Stimulated activated CD4-positive, alpha-beta T cell treated with anti-CD3 and anti-CD28 coated beads, Interleukin-1b, Interleukin-23, amount 100 ng/mL, for 4 hours (primary cell): ENCODE measurements at places on chromosomes 5 and 9.
A peak's percentile ranks its signal among the peaks of the same experiment; 100 is the strongest.

- DNase-seq: no peak
Measured at GRCh38 chr9:120677965-120678364, 36.3 kb downstream of the MEGF9 start.

- DNase-seq: no peak
Measured at GRCh38 chr5:166401391-166401790, 1890.1 kb upstream of the WWC1 start.

GRCh38 chr5:51651476-51651875, 268.2 kb downstream of the ISL1 start:
- DNase-seq: no peak

DNA sequence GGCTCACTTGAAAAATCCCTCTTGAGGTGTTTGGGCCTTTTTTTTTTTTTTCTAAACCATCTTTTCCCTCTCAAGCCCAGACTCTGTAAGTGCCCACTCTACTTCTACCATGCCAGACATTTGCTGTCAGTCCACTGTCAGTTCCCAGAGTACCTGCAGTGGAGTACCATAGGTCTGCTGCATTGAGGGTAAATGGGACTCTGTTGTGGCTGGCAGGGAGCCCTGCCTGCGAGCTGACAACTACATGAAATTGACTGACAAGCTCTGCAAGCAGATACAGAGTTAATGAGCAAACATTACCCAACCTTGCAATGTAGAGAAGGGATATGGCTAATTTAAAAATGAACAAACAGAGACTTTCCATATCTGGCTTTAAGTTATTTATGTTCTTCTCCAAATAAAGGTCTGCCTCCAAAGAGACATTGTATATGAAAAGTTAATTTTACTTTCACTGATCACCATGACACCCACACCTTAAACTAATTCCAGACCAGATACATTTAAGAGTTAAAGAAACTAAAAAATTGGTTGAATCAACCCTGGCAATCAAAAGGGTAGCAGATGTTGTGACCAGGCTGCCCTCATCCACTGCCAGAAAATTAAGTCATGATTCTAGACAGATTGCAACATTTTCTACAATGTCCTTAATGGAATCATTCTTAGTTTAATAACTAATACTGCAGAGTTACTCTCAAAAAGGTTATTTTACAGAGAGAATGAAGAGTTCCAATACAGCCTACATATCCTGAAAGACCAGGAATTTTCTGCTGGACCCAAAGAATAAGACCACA, 100.4 kb upstream of the PAM start:
- DNase-seq: no peak

- no peak for DNase-seq
Measured at GRCh38 chr5:14410394-14411201, 171.0 kb upstream of the OTULINL start.

DNA sequence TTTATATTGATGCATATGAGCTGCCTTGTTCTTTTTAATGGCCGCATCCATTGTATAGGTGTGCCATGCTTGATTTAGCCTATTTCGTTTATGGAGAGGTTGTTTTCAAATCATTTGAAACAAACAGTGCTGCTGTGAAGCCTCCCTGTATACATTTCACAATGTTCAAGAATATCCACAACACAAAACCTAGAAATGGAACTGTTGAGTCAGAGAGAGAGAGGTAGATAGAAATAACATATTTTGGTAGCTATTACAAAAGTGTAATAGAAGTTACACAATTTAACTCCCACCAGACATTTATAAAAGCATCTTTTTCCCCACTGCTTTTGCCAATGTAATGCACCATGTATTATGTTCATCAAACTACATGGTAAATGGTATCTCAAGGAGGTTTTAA, 82.0 kb downstream of the FRMD3 start:
- no peak for DNase-seq

DNA sequence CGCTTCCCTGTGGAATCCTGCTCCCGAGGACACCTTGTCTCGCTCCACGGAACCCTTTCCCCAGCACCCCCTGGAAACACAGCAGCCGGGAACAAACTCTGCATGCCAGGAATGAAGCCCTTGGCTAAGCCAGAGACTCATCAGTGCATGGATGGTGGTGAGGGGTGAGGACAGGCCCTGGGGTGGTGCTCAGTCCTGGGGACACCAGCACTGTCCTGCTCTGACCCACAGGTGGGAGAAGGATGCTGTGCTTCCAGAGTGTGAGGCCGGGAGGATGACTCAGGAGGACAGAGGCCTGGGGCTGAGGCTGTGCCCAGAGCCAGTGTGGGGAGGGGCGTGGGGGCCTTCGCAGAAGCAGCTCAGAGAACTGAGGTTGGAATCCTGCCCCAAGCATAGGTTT, 11.2 kb upstream of the EGR1 start:
- no peak for DNase-seq

DNA sequence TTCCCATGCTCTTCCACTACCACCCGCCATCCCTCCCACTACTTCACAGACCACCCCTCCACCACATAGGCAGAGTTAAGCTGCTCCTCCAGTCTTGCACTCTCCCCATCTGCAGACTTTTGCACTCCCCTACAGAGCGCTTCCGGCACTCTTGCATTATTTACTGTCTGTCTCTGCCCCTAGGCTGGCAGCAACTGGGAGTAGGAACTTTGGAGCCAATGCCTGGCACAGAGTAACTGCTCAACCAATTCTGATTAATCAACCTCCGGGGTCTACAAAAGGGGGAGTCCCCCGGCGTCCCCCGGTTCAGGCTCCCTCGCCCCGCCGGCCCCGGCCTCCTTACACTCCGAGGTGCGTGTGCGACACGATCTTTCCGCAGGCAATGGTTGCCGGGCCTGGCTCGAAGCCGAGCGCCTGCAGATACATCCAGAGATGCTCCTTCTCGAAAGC, 498 bp downstream of the HAUS6 start:
- DNase-seq: peak; percentile 3

DNA sequence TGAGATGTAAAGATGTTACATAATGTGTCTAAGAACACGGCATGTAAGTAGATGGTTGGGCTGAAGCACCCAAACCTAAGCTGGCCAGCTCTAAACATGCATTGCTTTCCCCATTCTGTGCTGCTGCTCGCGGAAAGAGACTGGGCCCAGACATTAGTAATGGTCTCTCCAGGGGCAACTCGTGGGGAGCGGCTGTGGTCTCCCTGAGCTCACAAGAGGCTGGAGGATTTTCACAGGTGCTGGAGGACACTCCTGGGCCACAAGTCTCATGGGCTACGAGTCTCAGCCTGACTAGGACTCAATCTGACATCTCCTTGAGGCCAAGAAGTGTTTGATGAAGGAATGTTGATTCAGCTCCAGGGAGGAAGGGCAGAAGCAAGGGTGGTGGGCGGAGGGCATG, 92.7 kb upstream of the PTCH1 start:
- no peak for DNase-seq

GRCh38 chr5:6402939-6403338, 24.6 kb upstream of the MED10 start:
- no peak for DNase-seq

DNA sequence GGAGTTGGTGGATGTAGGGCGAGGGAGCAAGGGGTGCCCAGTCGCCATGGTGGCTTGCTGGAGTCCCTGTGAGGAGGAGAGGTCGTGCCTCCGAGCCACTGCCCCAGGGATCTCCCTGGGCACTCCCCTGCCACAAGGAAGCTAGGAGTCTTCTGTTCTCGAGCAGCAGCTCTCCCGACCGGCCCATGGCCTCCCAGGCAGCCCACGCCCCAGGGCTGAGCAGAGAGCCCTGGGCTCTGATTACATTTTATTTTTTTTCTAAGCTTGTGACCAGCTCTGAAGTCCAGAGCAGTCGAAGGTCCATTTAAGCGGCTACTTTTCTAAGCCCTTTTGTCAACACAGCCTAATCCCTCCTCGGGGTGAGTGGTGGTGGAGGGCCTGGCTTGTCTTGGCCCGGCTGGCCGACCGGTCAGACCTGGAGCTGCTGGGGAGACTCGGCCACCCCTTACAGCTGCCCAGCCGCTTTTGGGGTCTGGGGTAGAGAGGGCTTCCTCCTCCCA, 2.1 kb downstream of the RXRA start:
- DNase-seq: no peak

GRCh38 chr5:179148703-179149170, 88.6 kb downstream of the ZNF354C start:
- DNase-seq: no peak

DNA sequence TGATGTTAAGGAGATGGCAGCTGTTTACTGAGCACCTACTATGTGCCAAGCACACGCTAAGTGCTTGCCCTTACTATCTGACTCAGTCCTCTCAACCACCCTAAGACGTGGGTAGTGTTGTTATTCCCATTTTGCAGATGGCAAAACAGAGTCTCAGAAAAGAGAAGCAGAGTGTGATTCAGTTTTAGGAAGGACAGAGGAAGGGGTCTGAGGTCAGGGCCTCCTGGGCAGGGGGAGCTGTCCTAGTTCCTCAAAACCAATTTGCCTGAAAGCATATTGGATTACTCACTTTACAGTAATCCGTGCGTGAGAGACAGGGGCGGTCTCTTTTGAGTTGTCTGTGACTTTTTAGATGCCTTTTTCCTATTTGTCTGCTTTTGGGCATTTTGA, 23.2 kb downstream of the DNM1 start:
- no peak for DNase-seq

DNA sequence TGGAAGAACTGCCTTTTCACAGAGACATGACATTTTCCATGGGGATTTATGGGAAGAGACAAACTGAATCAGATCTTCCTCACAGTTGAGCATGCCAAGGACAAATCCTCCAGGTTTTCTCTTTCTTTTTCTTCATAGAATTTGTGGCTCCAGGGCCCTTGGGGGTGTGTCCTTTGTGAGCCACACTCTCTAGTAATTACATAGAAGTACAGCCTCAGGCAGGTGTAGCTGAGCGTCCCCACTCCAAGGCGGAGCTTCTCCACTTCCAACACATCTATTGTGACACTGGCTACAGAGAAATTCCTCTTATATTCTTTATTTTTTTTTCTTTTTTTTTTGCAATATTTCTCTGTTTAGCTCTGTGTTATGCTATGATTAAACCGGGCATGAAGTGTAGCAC, 420.5 kb upstream of the CD180 start:
- no peak for DNase-seq

DNA sequence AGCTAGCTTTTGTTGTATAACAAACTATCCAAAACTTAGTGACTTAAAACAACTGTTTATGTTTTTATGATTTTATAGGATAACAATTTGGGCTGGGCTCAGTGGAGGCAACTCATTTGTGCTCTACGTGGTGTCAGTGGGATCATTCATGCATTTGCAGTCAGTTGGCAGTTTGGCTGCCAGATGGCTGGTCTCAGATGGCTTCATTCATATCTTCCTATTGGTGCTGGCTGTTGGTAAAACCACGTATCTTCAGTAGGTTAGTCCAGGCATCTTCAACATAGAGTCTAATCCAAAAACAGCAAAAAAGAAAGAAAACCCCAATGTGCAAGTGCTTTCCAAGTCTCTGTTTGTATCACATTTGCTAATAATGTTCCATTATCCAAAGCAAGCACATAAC, 51.7 kb upstream of the RIC1 start:
- DNase-seq: no peak

DNA sequence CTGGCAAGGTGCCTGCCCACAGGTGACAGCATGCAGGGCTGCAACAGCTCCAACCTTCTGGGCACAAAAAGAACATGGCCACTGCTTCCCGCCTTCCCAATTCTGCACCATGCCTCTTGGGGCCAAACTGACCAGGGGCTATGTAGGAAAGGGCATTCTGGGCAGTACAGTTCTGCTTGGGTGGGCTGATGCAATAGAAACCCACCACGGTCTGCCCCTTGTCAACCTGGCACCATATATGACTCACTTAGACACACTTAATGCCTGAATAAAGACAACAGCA, 40.2 kb upstream of the FCN1 start:
- no peak for DNase-seq

GRCh38 chr5:59186623-59187022, 603.7 kb downstream of the RAB3C start:
- DNase-seq: no peak

- DNase-seq: no peak
Measured at GRCh38 chr5:36478646-36479317, 127.6 kb upstream of the SLC1A3 start.

GRCh38 chr5:91315701-91316100, 67.4 kb downstream of the ARRDC3 start:
- DNase-seq: no peak

GRCh38 chr9:14133394-14133793, 180.5 kb downstream of the NFIB start:
- no peak for DNase-seq

GRCh38 chr9:113425072-113425471, 14.5 kb downstream of the C9orf43 start:
- DNase-seq: no peak

GRCh38 chr9:35660966-35661415, 2.9 kb downstream of the CCDC107 start:
- no peak for DNase-seq
